ENCODE measurements at places on chromosomes 3 and 15.

- DNase-seq: no peak
Observed at GRCh38 chr3:129503471-129504291, 24.8 kb upstream of the RHO start.

DNA sequence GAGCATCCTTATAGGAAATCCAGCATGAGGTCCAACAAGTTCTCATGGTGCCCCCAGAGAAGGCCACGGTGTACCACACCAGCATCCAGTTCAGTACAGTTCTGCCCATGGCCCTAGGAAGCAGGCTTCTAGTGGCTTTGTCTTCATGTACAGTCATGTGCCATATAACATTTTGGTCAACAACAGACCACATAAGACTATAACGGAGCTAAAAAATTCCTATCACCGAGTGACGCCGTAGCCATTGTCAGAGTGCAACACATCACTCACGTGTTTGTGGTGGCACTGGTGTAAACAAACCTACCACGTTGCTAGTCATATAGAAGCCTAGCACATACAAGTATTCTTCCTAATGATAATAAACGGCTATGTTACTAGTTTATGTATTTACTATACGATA lies 209.0 kb downstream of the ARRDC4 start:
- no peak for DNase-seq

DNA sequence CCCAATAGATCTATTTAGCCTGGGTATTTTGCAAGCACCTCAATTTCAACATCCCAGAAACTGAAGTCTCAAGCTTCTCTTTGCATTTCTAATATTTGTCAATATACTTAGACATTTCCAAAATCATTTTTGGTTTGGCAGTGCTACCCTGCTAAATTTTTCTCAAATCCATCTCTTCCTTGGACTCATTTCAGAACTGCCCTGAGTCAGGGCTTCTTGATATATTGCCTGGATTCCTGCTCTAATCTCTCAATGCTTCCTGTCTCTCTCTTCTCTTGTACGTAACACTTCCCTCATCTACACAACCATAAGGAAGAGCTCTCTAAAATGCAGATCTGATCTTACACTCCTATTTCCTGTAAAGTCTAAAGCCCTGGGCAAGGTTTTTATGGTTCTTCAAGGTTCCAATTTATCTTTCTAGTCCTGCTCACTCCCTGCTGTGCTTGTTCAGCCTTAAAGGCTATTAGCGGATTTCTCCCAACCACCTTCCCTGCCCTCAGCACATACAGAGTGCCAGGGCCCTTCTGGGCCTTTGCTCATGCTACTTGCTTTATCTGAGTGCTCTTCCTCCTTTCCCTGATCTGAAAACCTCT lies 53.0 kb upstream of the MME start:
- no peak for DNase-seq

- DNase-seq: no peak
Observed at GRCh38 chr3:32897001-32897601, 54.3 kb upstream of the CCR4 start.

Measured in prostate gland (tissue), 2 donors.